ENCODE measurements at places on chromosomes 1 and 21.
A peak's percentile ranks its signal among the peaks of the same experiment; 100 is the strongest.

- DNase-seq = no peak
Observed at GRCh38 chr1:67110352-67110751, 24.4 kb downstream of the C1orf141 start.

GRCh38 chr1:32741413-32742198, 39.0 kb upstream of the SYNC start:
- DNase-seq = no peak

GRCh38 chr1:42822800-42823392, 5.7 kb upstream of the SVBP start:
- no peak for DNase-seq

DNA sequence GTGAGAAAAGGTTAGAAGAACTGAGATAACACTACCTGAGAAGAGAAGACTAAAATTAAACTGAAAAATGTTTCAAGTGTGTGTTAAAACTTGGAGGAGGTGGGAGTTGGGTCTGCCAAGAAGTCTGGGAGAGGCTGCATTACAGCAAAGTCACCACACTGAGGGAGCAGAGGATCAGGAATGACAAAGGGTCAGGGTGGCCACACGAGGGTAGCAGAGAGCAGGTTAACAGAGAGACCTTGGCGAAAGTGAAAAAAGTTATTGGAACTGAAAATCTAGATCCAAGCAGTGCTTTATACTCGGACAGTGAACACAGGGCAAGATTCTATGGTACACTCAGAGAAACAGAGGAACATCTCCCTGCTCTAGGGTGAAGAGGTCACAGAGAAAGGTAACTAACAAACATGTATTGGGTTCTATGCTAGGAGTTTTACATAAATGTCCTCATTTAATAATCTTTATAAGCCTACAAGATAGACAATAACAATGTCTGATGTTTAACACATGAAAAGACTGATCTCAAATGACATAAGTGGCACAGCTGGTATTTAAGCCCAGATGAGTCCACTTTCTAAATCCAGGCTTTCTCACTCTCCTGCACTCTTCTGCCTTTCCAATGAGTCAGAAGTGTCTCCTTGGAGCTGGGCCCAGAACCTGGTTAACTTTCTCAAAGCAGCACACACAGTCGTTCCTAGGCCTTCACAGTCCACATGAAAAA, 10.3 kb upstream of the CADM3 start:
- DNase-seq = peak; percentile 10

DNA sequence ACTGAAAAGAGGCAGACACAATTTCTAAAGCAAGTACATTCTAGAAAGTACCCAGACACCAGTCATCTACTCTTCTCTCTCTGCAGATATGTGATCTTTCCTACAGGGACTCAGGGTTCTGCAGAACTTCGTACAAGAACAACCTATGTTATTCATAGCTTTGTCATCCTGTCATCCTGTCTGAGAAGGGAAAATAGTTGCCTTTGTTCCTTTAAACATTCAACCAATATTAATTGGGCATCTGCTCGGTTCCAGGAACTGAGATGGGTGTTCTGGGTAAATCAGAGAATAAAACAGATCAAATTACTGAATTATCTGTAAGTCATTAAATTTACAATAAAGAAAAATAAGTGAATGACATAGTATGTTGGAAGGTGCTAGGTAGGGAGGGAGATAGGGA, 504.9 kb downstream of the MATN1 start:
- no peak for DNase-seq

- DNase-seq = no peak
Observed at GRCh38 chr1:112991402-112992120, 35.6 kb upstream of the SLC16A1 start.

- DNase-seq = peak; percentile 6
Observed at GRCh38 chr1:179229214-179230140, at the start of gene ABL2. ABL2 (minus strand) TSS chr1:179229677; CDS start chr1:179229397, 280 bp downstream.

- no peak for DNase-seq
Observed at GRCh38 chr1:33547576-33547975, 75.1 kb downstream of the ZSCAN20 start.

DNA sequence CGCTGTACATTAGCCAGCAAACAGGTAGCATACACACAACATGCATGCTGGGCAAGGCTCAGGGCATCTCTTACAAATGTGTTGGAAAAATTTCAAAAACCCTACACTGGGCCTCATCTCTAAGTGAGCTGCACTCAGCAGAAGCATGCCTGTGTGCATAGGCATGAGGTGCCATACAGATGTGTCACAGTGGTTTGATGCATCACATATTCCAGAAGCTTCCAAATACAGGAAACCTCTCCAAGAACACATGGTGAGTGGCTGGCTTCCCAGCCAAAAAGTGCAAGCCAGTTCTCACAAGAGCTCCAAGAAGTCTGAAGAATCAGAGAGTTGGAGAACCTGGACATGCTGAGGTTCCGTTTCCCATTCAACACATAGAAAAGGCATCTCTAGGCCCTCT, 58.3 kb downstream of the CD46 start:
- no peak for DNase-seq

DNA sequence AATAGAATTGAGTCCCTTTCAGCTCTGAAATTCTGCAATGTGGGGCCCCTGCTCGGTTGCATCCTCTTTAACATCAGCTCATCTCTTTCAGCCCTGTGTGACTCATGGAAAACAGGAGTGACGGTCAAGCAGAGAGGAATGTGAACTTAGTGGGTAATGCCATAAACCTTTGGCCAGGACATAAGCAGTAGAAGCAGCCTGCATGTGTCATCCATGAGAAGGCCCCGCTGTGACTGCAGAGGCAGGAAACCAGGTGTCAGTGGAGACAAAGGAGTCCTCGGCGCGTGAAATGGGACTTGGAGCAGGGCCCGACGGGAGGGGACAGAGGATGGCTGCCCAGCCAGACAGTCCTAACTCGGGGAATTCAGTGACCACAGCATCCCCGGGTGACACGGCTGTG, 21.1 kb upstream of the EPHB2 start:
- DNase-seq = no peak

DNA sequence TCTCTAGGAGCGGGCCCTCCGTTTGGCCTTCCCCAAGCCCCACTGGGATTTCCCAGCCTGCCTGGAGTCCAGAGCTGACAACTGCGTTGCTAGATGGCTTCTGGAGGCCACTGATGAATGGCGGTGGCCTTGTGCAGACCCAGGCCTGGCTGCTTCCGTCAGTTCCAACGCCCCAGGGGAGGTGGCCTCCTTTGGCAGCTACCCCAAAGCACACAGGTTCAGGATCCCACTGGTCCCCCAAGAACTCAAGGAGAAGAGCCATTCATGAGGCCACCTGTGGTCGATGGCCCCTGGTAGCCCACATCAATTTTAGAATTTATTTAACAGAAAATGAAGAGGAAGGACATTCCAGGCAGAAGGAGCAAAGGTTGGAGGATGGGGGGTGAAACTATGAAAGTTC, 85.2 kb downstream of the LACTBL1 start:
- DNase-seq = no peak

DNA sequence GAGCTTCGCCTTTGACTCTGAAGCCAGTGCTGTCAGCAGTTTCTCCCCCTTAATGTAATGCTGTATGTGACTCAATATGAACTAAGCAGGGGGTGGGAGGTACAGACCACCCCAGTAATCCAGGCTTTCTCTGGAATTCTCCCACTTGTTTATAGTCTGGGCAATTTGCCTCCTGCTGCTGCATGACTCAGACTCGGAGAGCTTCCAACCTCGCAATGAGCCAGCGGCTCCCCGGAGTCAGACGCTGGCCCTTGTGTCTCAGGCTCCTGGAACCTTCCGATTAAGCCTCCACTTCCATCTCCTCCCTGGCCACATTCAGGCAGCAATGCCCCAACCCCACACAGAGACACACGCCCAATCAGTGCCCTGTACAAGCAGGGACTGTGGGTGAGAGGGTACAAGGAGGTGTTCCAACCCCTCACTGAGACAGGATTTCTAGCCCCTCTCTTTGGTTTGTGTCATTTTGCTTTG, 471.7 kb upstream of the VAMP3 start:
- DNase-seq = no peak

- no peak for DNase-seq
Observed at GRCh38 chr1:58857680-58858673, 74.1 kb upstream of the JUN start.

DNA sequence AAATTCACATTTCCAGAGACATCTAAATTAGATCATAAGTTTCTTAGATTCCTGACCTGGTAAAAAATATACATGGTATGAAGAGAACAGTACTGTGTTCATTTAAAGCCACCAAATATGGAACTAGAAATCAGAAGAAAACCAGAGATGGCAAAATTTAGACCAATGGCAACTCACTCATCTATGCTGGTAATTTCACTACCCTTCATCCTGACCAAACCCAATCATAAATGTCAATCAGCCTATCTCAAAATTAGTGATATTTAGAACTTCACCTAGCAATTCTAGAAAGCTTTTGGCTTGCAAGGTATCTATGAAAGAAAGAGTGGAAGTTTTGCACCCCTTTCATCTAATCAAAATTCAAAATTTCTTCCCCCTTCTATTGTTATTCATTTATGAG, 107.7 kb downstream of the NIBAN1 start:
- DNase-seq = no peak

DNA sequence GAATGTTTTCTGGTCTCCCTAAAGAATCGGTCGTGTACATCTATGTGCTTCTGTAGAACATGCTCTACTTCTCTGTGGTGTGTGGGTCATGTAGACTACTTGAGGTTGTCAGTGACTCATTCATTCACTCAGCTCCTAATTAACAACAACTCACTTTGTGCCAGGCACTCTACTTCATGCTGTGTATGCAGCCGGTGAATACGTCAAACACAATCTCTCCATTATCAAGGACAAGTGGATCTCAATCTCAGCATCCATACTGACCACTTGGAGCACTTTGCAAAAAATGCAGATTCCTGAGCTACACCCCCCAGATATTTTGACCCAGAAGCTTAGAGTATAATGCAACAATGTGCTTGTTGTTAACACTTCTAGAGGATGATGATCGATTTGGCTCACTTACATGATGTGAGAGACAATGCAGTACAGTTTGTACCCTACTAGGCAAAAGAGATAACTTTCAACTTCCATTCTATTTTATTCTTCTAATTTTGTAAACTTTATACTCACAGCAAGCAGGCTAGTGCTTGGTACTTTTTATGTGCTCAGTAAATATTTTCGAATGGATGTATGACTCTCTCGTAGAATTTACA, 508.6 kb upstream of the ADAMTS5 start:
- DNase-seq = no peak

GRCh38 chr1:178630417-178630816, 94.6 kb upstream of the RALGPS2 start:
- DNase-seq = no peak

- DNase-seq = no peak
Observed at GRCh38 chr1:198794498-198794897, 155.7 kb downstream of the PTPRC start.

DNA sequence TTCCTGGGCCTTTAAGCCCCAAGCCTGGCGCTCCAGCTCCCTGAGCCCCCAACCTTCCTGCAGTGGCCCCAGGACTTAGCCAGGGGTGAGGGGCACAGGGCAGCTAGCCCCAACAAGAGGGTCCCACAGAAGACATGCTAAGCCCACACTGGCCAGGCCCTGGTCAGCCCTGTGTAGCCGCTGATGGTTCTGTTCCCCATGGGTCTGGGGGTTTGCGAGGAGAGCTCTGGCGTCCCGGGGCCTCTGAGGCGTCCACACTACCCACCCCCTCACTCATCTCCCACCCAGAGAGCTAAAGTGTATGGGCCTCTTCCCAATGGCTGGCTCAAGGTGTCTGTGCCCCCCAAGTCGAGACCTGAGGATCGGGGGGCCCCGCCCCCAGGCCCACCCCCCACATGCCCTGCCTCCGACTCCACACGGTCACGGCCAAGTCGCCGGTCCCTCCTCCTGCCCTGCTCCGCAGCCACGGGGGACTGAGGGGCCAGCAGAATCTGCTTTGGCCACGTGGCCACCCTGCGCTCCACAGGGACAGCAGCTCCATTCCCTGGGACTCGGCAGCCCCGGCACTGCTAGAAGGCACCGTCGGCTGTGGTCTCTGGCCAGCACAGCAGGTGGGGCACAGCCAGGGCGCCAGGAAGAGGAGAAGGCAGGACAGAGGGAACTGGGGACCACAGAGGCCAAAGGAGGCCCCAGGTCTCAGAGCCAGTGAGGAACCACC, 7.8 kb downstream of the TNFRSF18 start:
- DNase-seq = no peak

- no peak for DNase-seq
Observed at GRCh38 chr1:115717541-115717940, 51.0 kb downstream of the CASQ2 start.

- no peak for DNase-seq
Observed at GRCh38 chr1:222454782-222455181, 93.1 kb downstream of the HHIPL2 start.

DNA sequence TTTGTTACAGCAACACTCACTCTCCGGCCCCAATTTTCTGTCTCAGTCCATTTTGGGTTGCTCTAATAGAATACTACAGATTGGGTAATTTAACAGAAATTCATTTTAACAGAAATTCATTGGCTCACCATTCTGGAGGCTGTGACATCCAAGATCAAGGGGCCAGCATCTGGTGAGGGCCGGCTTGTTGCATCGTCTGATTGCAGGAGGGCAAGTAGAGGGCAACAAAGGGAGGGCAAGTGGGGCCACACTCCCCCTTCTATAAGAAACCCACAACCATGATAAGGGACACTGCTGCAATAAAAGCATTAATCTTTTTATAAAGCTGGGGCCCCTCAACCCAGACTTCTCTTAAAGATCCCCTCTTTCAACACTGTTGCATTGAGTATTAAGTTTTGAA, 260.1 kb upstream of the TMPRSS15 start:
- DNase-seq = no peak

- no peak for DNase-seq
Observed at GRCh38 chr1:248576260-248576980, 1.9 kb upstream of the OR2T34 start.

DNA sequence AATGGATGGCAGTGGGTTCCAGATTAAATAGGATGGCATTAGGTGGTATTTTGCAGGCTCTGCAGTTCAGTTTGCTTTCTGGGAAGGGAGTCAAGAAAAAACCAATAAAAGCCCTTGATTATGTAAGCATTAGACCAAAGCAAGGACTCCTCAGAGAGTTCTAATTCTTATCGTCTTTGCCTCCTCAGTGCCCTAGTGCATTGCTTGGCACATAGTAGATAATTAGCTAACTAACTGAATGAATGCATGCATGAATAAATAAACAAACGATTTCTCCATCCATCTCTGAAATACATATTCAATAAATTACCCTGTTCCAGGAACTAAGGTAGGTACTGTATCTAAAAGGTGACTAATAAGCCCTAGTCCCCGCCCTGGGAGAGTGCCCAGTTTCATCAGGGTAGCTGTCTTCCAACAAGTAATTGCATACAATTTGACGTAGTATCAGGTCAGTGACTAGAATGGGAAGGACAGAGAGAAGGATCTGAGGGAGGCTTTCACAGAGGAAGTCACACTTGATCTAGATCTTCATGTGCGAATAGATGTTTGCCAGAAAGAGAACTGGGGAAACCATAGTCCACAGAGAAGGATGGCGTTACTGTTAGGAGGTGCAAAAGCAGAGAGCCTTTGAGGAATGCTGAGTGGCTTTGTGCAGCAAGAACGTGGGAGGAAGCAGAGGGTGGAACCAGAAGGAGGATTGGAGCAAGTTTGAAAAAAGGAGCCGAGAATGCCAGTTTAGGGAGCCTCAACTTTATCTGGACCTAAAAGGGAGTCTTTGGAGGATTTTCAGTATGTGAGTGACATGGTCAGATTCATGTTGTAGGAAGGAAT, 111.4 kb downstream of the TBX19 start:
- DNase-seq = no peak

GRCh38 chr1:175481126-175482070, 262.0 kb downstream of the TNR start:
- no peak for DNase-seq
